ENCODE measurements at places on chromosomes 13 and 19.
A peak's percentile ranks its signal among the peaks of the same experiment; 100 is the strongest.

GRCh38 chr13:77733674-77734073 is 36.2 kb downstream of the SLAIN1 start:
- peak; percentile 8 for DNase-seq

- no peak for DNase-seq
These were observed 7.9 kb upstream of the ZNF626 start for GRCh38 chr19:20669263-20669662.

DNA sequence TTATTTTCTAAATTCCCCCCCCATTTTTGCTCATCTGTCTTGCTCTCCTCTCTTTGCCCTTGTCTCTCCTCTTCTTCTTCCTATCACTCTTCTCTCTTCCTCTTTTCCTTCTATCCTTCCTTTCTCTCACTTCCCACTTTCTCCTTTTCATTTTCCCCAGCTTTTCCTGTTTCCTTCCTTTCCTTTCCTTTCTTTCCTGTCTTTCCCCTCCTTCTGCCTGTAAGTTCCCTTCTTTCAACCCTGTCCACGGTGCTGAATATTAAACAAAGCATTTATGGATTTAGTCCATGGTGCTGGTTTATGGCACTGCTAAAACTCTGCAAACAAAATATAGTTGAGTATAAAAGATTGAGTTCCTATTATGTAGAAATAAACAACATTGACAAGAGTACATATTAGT is 27.6 kb downstream of the SCEL start:
- DNase-seq = no peak

- DNase-seq = no peak
These were observed 14.0 kb downstream of the RPL36 start for GRCh38 chr19:5703819-5704818.

DNA sequence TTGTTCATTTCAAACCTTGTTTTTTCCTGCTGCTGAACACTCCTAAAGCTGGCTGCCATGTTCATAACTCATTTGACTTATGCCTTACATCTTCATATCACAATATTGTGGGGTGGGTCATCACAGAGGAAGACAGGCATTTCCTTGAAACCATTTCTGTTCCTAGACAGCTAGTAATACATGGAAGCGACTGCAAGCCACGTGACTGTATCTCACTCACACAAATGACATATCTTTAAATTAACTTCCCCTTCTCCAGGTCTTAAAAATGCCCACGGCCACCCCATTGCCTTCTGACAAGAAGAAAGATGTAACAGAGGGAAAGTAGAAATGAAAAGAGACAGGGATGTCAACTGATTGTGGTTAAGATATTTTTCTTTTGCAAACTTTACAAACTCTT is 236.8 kb downstream of the LMO7 start:
- DNase-seq = no peak

- DNase-seq = no peak
These were observed 881 bp downstream of the ZNF20 start for GRCh38 chr19:12139269-12139668.

DNA sequence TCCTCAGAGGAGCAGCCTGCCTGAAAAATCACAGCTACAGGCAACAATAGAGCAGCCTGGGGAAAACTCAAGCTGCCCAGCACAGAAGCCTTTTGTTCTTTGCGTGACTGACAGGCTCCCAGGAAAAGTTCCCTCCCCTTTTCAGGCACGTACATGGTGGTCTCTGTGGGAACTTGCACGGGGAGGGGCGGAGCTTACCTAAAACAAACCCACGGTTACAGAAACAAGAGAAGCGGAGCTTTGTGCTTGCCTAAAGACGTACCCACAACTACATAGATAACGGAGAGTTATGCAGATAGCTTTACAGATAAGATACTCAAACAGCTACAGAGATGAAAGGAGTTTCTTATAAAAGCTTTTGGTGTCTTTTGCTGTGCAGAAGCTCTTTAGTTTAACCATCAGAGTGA is 11.4 kb downstream of the ETFB start:
- peak; percentile 71 for DNase-seq

DNA sequence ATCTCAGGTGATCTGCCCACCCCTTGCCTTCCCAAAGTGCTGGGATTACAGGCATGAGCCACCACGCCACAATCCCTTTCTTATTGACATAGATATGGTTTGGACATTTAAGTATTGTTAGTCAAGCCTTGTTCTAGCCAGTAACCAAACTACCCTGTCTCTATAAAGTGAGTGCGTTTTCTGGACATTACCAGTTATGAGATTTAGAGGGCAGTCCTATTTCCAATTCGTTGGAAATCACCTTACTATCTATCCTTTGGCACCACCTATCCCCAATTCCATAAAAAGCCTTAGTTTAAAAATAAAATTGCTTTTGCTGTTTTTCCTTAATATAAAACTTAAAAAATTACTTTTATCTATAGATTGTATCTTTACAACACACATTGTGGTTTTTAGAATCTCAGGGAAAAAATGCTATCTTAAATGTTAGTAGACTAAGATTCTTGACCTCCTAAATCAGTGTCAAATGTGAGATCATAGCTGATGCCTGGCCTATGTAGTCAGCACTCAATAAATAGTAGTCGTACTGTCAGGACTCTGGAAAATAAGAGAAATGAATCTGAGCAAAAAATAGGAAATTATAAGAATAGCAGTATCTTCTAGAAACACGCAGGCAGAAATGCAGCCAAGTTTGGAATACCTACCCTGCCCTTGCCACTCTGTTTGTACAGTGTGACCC is 57.0 kb downstream of the NUFIP1 start:
- DNase-seq = no peak

GRCh38 chr19:51456541-51457290 is 1.5 kb downstream of the SIGLEC8 start:
- no peak for DNase-seq

GRCh38 chr13:105878119-105878700 is 657.3 kb downstream of the EFNB2 start:
- DNase-seq = no peak

DNA sequence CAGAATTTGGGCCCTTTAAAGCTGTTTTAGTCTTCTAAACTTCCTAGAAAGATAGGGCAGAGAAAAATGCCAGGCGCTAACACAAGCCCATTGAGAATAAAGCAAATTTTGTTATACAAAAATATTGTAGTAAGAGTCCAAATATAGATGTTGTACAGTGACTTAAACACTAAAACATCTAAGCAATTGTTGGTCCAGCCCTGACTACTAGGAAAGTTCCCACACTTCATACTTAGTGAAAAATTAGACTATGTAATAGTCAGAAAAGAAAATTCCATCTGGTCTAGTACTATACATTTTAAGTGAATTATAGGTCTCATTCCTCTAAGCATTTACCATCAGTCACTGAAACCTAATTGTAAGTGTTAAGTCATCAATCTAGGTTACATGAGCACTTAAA is 1518.3 kb upstream of the SLC10A2 start:
- no peak for DNase-seq

DNA sequence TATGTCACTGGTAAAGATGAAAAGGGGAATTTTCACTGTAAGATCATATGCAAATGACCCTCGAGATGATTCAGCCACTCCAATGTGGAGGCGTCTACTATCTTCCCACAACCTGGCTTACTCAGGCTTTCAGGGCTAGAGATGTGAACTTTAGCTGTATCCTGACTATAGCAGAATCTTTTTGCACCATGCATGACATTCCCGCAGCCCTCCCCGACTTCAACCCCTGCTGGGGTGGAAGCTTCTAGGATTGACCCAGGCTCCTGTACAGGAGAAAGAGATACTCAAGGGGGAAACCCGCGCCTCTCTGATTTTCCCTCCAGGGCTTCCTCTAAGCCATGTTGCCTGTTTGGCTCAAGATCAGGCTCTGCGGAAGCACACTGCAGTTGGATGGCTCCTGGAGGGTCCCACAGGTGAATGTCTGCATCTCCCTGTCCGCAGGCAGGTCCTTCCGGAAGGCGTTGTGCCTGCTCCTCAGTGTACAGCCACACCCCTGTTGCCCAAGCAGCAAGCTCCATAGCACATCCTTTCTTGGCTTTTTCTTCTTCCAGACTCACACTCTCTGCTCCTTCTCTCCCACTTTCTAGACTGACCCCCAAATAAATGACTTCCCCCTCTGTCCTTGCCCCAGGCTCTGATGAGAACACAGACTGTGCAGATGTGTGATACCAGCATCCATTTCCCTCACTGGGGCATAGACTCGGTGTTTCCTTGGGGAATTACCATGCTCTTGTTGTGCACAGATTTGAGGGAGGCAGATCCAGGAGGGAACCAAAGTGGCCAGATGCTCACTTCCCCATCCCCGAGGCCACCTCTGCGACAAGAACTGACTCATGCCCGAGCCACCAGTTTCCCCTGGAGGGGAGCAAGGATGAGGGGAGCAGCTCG is 29.1 kb upstream of the POP4 start:
- no peak for DNase-seq

DNA sequence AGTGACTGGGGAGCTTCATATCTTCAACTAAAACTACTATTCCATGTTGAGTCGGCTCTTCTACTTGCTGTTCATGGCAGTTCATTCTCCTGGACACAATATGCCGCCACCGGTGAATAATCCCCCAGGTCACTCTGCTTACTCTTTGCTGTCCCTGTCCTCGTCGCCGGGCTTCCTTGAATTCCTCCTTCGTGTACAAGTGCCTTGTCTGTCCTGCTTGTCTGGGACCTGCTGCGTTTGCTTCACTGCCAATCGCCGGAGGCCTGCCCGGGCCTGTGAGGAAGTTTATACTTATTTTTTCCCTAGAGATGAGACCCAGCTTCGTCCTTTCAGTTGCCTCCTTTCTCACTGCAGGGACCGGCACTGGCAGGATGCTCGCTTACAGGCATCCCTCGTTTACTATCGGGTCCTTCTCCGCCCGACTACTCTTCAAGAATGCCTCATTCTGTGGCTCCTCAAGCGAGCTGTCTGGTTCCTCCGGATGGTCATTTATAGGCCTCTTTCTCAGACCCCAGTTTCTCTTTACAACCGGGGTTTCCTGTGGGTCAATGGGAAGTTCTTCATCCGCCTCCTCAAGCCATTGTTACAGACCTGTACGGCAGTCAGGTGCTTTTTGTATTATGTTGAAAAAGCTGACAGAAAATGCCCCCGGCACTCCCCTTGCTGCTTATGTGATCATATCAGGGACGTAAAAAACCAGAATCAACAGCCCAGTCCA is 5.5 kb upstream of the ERVV-1 start:
- DNase-seq = no peak

DNA sequence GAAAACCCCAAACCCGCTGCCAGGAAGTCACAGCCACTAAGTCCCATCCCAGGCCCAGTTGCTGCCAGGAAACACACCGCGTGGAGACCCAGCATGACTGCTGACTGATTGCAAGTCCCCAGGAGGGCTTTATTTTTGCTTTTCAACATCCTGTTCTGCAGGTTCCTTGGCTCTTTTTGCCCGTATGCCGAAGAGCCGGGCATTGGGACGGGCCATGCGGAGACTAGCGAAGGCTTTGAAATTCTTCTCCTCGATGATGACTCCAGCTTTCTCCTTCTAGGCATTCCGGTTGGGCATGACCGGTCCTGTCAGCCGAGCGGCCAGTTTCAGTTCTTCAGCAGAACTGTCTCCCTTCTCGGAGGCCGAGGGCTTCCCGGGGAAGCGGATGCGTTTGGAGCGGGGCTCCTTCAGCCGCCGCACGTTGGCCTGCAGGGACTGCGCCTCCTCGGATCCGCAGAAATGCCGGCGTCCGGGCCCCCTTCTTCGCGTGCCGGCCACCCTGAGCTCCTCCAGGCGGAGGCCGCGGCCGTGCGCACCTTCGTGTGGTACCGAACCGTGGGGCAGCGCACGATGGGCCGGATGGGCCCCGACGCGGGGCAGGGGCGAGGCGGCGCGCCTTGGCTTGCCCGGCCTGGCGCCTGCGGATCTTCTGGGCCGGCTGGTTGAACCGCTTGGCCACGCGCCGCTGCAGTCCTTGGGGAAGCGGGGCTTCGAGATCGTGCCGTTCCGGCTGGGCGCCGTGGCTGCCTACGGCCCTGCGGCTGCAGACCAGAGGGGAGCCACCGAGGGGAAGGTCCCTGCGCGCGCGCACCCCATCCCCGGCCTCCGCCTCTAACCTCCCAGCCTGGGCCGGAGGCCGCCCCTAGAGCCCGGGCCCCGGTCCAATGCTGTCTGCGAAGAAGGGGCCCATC is 15.2 kb downstream of the ZSCAN5C start:
- DNase-seq = peak; percentile 10

GRCh38 chr19:10682397-10683063 is 18.7 kb upstream of the QTRT1 start:
- DNase-seq = no peak

GRCh38 chr13:85597790-85598500 is 201.3 kb downstream of the SLITRK6 start:
- DNase-seq = no peak

DNA sequence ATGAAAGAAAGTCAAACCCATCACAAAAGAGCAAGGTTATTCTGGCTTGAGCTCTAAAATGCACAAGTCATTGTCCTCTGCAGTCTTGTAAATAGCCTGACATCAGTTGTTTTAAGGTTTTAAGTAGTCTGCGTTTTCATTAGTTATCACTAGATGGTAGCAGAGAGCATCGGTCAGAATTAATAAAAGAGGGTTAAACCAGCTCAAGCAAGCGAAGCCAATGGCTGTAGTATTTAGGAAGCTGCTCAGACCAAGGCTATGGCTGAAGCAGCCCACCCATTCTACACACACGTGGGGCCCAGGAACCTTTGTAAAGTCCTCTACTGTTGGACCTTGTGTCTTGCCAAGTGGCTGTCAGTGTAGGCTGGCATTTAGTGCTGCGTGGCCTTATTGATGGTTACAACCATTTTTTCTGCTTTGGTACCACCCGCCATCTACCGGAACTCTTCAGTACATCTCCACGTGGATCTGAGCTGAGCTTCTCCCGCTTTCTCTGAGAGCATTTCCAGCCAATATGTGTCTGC is 13.3 kb upstream of the ZNF57 start:
- peak; percentile 51 for DNase-seq

DNA sequence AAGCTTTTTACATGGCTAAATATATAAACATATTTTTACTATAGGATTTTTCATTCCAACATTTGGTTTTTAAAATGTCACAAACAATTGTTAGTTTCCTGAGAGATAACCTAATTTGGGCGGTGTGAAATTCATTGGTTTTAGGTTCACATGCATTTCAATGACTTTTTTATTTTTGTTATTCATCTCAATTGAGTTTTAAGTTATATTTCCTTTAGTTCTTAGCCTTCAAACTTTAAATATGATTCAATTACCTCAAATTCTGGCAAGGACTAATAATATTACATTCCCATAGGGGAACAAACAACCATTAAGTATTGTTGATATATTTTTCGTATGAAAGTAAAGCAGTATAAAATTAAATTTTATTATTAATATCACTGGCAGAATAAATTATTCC is 265.3 kb downstream of the SLITRK6 start:
- no peak for DNase-seq

GRCh38 chr13:95535243-95535642 is 17.3 kb upstream of the CLDN10 start:
- no peak for DNase-seq

- no peak for DNase-seq
These were observed 42.3 kb downstream of the DEDD2 start for GRCh38 chr19:42174958-42175734.

- DNase-seq = no peak
These were observed 1.6 kb upstream of the APOC1 start for GRCh38 chr19:44912854-44913253.

Data from urinary bladder (tissue), 4 donors.